ENCODE measurements at places on chromosomes 7 and 10.

- DNase-seq, result no peak
These were observed 72.6 kb upstream of the ZMIZ1 start for GRCh38 chr10:78995987-78996791.

- no peak for DNase-seq
These were observed 102.1 kb downstream of the CUX1 start for GRCh38 chr7:101919363-101920115.

- DNase-seq, result no peak
These were observed 196.9 kb downstream of the ARHGAP12 start for GRCh38 chr10:31731711-31732110.

DNA sequence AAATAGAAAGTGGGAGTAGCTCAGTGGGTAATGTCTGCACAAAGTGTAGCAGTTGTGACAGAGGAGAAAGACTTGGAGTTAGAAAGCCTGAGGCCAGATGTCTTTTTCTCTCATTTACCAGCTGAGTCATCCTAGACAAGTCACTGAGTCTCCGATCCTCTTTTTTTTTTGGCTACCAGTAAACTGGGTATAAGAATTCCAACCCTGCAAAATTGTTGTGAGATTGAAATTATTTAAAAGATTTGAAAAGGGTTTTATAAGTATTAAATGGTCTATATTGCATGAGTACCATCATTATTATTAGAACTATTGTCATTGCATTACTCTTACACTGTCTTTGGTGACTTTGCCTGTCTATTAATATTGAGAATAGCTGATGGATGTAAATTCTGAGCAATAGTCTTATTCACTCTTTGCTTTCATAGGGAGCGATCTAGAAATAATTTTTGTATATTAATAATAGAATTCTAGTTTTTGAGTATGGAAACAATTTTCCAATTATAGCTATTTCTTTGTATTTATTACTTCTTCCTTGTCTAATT lies 74.0 kb downstream of the ARID5B start:
- no peak for DNase-seq
